ENCODE measurements at places on chromosomes 5 and 9.

GRCh38 chr9:82132024-82132423 is 143.5 kb downstream of the SPATA31D1 start:
- DNase-seq = no peak

DNA sequence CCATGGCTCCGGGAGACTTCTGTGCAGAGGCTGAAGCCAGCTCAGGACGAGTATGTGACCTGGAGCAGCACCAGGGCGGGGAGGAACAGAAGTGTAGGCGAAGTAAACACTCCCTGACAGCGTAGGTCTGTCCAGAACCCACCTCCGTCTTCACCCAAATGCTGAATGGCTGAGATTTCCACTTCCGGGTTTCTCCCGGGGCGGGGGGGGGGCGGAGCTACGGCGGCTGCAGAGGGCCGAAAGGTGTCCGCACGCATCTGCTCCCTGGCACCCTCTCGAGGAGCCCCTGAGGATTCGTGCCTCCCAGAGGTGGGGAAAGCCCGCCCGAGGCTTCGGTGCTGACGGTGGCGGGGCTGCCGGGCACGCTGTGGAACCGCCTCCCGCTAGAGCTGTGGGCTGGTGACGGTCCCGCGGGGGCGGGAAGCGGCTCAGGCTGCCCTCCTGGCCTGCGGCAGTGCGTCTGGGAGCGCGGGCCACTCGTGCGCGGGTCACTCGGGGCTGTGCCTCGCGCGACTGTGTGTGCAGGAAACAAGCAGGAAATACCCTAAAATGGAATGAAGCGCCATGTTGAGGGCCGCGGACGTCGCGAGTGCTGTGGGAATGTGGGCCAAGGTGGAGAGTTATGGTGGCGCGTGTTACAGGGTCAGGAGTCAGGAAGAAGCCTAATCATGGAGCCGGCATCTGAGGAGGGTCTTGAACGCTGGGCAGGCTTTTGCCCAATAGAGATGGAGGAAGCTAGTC is 1425.4 kb downstream of the FOXD4L5 start:
- DNase-seq = no peak

GRCh38 chr5:5739490-5739945 is 317.0 kb downstream of the ICE1 start:
- no peak for DNase-seq

DNA sequence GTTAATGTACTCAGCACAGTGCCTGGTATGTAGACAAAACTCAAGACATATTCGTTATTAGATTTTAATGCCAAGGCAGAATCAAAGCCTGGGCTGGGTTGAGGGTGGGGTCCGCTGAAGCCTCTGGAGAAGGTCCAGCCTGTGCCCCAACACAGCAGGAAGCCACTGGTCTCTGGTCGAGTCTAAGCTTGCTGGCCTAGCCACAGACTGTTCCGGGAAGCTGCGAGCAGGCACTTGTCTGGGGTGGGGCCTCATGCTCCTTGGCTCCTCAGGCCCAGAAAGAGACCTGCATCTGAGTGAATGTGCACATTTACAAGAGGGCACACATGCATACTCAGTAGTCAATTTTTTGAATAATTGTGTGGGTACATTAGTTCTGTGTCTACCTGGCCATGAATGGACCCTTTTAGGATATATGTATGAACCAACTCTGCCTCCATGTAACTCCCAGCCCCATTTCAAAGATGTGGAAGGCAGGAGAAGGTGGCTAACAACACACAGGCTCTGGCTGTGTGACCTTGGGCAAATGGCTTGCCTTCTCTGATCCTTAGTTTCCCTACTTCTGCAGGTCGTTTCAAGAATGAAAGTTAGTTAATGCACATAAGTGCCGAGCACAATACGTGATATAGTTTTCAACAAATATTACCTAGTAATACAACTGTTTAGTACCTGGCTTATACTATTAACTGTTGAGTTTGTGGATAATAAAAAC is 18.3 kb downstream of the FAT2 start:
- DNase-seq = no peak

DNA sequence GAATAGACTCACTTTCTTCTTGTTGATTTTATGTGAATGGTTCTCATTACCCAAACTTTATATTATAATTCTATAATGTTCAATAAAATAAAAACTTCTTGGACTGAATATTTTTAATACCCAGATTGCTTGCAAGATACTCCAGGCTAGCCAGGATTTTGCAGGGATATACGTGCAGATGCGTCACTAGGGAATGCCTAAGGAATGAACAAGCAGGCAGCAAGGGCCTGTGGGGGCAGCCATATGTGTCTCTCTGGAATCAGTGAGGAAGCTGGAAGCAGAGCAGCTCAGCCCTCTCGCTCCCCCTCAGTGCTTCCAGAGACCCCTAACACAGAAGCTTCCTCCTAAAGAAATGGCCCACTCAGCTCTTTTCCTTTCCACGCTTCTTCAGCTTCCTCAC is 457.4 kb downstream of the CCDC171 start:
- DNase-seq = no peak

DNA sequence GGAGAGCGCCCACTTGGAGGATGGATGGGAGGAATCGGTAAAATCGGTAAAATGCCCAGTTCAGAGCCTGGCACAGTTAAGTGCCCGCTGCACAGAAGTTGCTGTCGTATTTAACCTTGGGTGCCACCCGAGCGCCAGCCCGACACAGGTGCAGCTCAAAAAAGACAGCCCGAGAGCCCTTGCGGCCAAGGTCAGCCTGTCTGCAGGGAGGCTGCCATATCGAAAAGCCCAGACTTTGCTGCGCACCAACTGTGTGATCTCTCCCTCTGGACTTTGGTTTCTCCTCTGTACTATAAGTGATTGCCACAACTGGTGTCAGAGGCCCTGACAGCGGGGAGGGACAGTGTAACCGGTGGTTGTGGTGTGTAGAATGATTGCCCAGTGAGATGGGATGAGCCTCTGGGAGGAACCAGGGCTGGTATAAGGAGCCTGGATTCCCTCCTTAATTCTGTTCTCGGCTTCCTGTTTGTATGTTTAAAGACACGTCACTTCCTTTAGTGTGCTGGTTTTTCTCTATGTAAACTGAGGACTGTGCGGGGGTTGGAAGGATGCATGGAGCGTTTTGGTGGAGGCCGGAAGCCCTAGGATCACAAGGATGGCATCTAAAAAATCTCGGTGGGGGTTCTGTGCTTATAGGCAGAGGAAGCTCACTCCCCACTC is 792 bp downstream of the NTMT1 start:
- peak; percentile 25 for DNase-seq

DNA sequence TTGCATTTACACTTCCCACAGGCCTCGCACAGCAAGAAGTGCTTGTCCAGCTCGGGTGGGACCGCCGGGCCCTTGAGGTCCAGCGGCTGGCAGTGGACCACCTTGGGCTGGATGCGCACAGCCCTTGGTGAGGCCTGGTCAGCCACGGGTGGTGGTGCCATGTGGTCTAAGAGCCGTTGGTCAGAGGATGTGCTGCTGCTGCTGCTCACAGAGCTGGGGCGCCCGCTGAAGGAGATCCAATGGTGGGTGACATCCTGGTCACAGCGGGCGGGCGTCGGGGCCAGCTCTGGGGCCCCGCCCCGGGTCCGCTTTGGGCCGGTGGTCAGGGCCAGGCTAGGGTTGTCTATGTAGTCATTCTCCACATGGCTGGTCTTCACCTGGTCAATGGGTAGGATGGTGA is 10.2 kb downstream of the SPRY4 start:
- DNase-seq = no peak

- no peak for DNase-seq
Measured at GRCh38 chr5:135487037-135487395, 34.9 kb upstream of the TIFAB start.

DNA sequence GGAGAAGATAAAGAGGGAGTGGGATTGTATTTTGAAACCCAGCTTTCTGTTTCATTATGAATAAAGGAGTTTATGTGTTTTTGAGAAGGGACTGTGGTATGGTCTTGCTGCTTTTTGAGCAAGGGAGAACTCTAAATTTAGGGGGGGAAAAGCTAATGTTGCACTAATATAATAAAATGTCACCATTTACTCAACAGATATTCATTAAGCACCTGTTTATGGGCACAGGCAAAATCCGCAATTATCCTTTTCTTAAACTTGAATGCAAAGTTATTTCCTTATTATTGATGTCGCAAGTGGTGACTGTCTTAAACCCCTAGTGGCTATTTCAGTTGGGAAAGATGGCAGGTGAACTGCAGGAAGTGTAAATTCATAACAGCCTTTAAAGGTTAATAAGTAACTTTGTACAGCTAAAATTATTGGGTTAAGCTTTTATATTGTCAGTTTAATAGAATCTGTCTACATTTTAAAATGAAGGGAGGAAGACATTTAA is 1.5 kb downstream of the CDC42SE2 start:
- peak; percentile 50 for DNase-seq

GRCh38 chr5:59591162-59591561 is 302.4 kb downstream of the PDE4D start:
- no peak for DNase-seq

- DNase-seq = no peak
Measured at GRCh38 chr9:70107558-70107957, 63.9 kb downstream of the MAMDC2 start.

DNA sequence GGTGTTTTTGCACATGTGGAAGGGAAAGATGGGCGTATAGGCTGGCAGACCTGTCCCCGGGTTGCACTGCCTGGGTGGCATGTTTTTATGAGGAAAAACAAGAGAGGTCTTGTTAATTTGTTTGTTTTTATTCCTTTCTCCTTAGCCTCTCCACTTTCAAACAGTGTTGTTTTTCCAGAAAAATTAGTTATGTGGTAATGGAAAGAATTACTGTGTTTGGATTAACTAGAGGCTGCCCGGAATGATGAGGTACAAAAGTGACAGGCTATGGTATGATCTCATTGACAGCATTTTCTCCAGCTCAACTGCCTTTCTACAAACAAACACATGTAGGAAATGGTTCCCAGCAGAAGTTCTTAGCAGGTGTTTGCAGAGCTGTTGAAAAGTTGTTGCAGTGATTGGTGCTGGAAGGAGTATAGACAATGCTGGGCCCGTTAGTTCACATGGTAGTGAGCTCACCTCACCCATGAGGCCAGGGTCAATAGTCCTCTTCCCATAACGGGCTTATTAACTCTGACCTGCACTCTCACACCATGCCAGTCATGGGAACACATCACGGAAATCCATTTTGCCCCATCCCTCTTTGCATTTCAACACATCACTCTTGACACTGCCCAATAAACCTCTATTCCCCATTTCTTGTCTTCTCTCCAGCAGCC is 111.3 kb upstream of the SAP30L start:
- no peak for DNase-seq

DNA sequence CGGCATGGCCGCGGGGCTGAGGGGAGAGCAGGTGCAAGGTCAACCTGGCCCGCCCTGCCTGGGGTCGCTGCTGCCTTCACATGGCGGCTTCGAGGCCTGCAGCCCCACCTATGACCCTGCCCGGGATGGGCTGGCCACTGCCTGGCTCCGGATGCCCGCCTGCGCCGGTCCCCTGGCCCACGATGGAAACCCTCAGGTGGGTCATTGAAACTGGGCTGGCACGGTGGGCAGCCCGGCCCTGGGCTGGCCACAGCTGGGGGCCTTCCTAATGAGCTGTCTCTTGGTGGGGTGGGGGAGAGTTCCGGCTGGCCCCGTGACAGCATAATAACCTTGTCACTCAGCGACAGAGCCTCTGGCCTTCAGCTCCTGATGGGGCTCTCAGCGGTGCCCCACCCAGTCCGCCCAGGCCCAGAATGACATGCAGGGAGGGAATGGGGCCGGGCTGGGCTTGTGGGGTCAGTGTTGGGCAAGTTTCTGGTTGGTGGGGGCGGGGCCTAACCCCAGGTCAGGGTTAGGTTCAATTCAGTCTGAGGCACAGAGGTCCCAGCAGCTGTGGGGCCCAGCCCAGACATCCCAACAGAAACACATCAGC is at the start of gene CCDC187:
Gene CCDC187 (minus strand): TSS at position 270 of the 592 bp plus-strand sequence. CDS start 264 bp downstream, at position 6.
- DNase-seq = no peak

DNA sequence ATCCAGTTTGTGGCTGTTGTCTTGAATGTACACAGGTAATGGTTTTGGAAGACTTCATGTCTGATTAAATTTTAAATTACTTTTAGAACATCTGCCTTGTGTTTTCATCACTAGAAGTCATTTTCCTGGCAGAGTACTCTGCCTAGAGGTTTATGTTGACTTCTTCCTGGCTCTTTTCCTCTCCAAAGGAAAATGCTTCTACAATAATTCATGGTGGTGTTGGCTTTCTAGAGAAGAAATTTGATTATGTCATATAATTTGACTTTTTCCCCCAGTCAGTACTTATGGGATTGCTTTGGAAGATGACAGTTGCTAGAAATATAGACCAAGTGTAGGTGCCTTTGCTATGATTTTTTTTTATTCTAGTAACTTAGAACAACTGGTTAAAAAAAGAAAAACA is 46.8 kb downstream of the F2RL2 start:
- no peak for DNase-seq

DNA sequence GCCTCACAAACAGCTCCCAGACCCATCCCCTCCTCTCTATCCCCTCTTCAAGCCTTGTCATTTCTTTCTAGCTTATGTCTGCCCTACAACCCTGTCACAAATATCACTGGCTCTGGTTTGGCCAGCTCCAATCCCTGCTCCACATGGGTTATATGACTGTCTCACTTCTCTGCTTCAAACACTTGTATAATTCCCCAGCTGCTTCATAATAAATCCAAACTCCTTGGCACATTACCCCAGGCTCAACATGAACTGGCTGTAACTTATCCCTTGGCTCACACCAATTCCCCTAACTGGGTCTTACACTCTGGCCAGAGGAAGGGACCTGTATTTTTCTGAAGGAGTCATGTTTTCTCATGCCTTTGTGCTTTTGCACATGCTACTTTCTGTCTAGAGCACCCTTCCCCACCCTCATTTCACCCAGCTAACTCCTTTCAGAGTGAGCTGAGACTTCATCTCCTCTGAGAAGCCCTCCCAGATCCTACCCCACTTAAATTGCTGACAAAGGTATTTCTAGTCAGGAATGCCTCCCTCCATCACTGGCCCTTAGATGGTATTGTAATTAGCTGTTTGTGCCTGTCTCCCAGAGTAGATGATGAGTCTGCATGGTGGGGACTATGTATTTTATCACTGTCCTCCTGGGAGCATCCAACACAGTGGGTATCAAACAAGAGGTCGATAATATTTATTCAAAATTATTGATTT is 5.3 kb downstream of the PRXL2C start:
- DNase-seq = no peak

DNA sequence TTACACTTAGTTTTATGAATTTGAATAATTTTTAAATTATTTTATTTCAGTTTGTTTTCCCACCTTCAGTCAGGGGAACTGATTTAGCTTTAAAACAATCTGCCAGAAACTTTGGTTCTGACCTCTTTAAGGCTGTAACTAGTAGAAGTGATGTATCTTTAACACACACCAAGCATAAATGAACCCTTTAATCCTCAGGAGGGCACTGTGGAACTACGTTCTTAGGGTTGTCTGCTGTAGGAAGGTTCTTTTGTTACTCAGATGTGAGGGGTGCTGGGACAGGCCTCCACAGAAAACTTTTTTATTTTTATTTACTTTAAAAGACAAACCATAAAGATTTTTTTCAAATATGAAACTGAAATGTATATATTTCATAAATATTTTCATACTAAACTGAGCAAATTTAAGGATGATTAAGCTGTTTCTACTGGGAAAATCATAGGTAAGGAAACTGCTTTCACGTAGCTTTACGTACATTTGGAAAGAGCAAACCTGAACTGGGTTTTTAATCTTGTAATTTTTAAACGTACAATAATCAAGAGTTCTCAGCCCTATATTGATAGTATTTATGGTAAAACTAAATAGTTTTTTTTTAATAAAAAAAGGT is 5.3 kb downstream of the KLF4 start:
- DNase-seq = peak; percentile 75

GRCh38 chr5:50445296-50445949 is 4.3 kb upstream of the EMB start:
- DNase-seq = peak; percentile 2

Measured in inflammatory macrophage (primary cell).